CD4-positive, alpha-beta T cell treated with Interleukin-15 for 4 hours (primary cell): ENCODE measurements at places on chromosomes 4 and X.

DNA sequence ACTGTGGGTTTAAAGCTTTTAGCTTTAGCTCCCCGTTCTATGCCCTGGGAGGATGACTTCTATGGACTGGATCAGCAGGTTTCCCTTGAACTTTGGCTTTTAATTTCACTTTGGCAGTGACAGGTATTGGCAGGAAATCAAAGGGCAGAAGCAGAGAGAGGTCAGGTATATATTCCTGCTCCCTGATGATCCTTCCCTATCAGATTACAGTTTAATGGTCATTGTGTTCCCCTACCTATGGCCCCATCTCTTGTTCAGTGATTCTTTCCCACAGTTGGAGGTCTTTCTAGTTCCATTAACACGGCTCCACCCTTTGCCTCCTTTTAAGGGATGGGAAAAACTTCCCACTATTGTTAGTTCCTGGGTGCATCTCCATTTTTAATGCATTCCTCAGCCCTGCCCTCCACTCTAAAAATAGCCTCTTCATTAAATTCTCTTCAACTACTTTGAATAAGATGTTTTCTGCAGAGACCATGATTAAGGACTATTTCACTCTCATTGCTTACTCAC lies 107.8 kb upstream of the TMEM47 start:
- DNase-seq: no peak

DNA sequence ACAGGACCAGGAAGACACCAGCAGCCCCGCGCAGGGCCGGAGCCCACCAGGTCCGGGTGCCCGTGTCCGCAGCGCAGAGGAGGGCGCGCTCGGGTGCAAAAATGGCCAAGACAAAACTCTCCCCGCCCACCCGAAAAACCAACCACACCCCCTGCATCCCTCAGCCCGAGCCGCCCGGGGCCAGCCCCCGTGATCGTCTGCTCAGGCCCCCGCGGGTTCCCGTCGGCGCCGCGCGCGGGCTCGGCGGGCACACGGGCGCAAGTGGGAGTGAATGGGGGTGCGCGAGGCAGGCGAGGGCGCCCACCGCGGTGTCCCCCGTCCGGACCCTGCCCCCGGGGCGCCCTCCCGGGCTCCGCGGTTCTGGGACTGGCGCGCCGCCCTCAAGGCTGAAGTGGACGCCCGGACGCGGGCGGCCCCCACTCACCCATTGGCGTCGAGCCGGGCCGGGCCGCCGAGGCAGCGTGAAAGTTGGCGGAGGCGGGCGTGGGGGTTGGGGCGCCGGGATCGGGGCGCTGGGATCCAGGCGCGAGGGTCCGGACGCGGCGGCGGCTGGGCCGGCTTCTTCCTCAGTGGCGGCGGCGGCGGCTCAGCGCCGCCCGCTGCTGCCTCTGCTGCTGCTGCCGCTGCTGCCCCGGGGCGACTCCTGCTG lies 393 bp downstream of the SH3KBP1 start:
- DNase-seq: no peak

GRCh38 chr4:158313566-158313965 lies 103.3 kb downstream of the TMEM144 start:
- DNase-seq: no peak

- no peak for DNase-seq
Observed at GRCh38 chr4:121011138-121011537, 61.2 kb downstream of the NDNF start.

DNA sequence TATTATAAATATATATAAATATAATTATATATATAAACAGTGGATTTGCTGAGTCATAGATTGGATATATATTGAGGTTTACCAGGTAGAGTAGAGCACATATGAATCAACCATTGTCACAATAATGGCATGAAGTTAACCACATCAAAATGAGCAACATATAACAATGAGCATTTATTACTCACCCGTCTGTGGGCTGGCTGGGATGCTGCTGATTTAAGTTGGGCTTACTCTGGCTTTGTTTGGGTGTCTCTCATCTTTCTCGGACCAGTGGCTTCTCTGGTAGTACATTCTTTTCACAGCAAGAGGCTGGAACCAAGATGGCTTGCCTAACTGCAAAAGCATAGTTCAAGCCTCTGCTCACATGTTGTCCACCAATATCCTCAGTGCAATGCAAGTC lies 111.7 kb upstream of the TAPT1 start:
- no peak for DNase-seq

DNA sequence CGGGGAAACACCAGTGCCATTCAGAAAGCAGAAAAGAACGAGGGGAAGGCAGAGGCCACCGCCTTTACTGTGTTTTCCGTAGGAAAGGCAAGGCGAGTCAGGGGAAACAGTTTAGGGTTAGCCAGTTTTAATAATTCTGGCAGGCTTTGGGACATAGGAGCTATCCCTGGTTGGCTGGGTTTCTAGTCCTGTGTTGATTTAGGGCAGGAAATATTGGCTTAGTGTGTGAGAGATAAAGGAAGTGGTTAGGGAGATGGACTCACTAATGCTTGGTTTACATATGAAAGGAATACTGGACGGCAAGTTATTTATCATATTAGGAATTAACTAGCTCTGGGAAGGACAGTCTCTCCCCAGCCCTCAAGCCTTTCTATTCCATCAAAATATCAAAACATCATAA lies 53.1 kb downstream of the SYNPO2 start:
- DNase-seq: no peak

- no peak for DNase-seq
Observed at GRCh38 chr4:69750346-69750745, 10.1 kb downstream of the SULT1B1 start.

- no peak for DNase-seq
Observed at GRCh38 chrX:23749129-23749528, 6.1 kb upstream of the ACOT9 start.

DNA sequence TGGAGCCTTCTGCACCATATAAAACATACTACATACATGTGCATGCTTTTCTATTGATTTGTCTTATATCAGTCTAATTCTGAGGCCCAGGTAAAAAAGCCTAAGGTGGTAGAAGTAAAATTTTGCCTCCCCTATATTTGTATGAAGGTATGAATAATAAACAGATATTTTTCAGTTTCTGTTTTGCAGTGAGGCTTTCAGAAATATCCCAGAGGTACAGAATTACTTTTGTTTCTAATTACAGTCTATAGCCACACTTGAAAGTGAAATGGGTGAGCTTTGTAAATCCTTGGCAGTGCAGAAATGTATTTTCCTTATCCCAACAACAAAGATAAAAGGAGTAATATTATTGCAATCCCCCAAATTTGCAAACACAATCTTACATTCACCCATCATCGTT lies 59.5 kb downstream of the DDX60 start:
- DNase-seq: no peak

- DNase-seq: no peak
Observed at GRCh38 chr4:74663631-74664030, 130.7 kb downstream of the BTC start.

DNA sequence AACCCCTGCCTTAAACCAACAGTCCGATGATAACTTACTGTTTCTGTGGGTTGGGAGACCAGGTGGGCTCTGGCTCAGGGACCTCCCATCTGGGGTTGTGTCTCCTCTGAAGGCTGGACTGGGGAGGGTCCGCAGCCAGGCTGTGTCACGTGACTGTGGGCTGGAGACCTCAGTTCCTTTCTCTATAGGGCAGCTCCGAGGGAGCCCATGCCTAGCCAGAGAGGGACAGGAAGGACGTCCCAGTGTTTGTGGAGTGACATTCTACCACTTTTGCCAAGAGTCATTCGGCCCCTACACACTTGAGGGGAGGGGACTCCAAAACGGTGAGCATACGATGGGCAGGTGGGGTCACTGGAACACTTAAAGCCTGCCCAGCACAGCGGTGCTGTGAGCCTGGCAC lies 4.5 kb downstream of the PCGF3 start:
- DNase-seq: no peak

- DNase-seq: no peak
Observed at GRCh38 chr4:118273642-118274041, 79.2 kb downstream of the PRSS12 start.

- no peak for DNase-seq
Observed at GRCh38 chrX:153886915-153887314, 942 bp upstream of the L1CAM start.

GRCh38 chrX:28639451-28639850 lies 52.2 kb downstream of the IL1RAPL1 start:
- DNase-seq: no peak

DNA sequence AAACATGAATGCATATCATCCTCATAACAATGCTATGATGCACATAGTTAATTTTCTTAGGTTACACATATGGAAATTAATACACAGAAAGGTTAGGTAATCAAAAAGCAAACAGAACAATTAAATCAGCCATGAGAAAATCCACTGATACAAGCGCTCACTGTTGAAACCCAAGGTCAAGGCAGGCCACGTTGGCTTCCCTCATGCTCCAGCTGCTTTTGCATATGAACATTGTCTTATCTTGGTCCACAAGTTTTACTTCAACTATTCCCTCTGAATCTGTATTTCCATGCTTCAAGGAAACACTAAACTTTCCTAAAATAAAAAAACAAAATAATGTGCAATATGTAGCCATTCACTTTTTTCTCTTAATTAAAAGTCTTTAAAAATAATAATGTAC lies 34.5 kb upstream of the PLA2G12A start:
- no peak for DNase-seq

DNA sequence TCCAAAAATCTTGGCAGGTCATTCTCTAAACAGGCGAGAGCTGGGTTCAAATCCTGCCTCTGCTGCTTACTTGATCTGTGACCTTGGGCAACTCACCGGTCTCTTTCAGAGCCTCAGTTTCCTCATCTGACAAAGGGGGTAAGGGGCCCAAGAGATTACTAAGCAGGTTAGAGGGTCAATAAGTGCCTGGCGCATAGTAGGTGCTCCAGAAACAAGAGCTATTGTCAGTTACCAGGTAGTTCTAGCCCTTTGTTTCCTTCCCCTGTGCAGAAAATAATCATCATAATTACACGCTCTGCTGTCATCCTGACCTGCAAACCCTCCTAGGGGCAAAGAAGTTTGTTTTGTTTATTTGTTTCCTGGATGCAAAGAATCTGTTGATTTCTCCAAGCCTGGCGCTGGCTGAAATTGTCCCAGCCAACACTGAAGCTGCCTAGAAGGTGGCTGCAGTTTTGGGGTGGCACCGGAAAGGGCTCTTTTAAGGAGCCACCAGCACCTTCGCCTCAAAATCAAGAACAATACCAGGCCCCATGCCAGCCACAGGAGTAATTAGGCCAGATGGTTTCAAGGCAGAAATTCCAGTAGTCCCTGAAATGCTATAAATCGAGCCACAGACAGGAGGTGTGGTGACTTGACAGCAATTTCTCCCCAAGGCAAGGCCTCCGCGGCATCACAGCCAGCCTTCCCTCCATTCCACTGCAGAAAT lies 10.2 kb upstream of the KIAA0232 start:
- DNase-seq: no peak

- no peak for DNase-seq
Observed at GRCh38 chr4:74293558-74293957, 14.7 kb upstream of the EPGN start.
